ENCODE measurements at places on chromosomes 2 and 18. TPM values are rescaled to one million over a fixed set of nuclear protein-coding genes. Genes with fewer than 3 reads are reported as not detected.

Gene ATP6V1B1
- 37.9 TPM for total RNA-seq

Gene TAF4B
- 4.9 TPM for total RNA-seq

Gene CCDC178
- total RNA-seq, result 3.7 TPM

GRCh38 chr2:230700447-230700846 lies 12.2 kb upstream of the CAB39 start:
- H3K4me1 ChIP-seq, result no peaks in the 10 kb centered on the region
- H3K27me3 ChIP-seq, result no peaks in the 10 kb centered on the region
- H3K27ac ChIP-seq, result no peak overlapping the region
- no peak overlapping the region for H3K4me3 ChIP-seq

- H3K27me3 ChIP-seq, result no peaks in the 10 kb centered on the region
- H3K36me3 ChIP-seq, result no peaks in the 10 kb centered on the region
- H3K4me3 ChIP-seq, result no peak overlapping the region
- no peak for DNase-seq
- no peak overlapping the region for H3K27ac ChIP-seq
These were observed 989.7 kb upstream of the CRIM1 start for GRCh38 chr2:35365859-35366258.

DNA sequence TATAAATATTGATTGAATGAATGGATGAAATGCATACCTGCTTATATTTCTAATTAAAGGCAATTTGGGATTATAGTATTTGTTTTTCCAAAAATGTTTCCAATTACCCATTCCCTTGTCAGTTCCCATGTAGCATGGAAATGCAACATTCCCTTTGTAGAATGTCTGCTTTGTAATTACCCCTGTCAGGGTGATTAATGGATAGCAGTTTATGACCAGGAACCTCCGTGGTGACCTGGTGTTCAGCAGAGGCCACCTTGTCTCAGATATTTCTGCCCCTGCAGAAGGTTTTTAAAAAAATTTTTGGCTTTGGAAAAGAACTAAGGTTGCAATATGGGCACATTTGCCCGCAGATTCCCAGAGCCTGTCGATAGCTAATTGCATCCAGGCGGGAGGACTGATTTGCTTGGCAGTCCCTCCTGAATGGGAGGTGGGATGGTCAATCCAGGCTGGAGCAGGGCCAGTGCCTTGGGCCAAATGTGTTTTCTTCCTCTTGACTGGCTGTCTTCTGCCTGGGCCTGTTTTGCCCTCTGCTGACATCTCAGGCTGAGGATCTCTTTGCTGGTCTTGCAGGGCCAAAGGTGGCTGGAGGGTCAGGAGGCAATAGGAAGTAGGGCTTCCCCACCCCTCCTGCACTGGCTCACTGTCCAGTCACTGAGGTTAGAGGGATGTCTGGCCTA lies 82.1 kb downstream of the TMEM182 start:
- H3K36me3 ChIP-seq, result no peaks in the 10 kb centered on the region
- H3K27me3 ChIP-seq, result no peaks in the 10 kb centered on the region
- no peaks in the 10 kb centered on the region for H3K4me1 ChIP-seq

GRCh38 chr2:15028406-15028805 lies 395.9 kb downstream of the LRATD1 start:
- H3K4me3 ChIP-seq, result no peak overlapping the region
- DNase-seq, result no peak
- no peaks in the 10 kb centered on the region for H3K4me1 ChIP-seq
- no peaks in the 10 kb centered on the region for H3K36me3 ChIP-seq
- H3K27ac ChIP-seq, result no peak overlapping the region

- H3K27ac ChIP-seq, result no peak overlapping the region
- H3K36me3 ChIP-seq, result no peaks in the 10 kb centered on the region
These were observed 109.7 kb downstream of the ATL2 start for GRCh38 chr2:38267270-38267925.

DNA sequence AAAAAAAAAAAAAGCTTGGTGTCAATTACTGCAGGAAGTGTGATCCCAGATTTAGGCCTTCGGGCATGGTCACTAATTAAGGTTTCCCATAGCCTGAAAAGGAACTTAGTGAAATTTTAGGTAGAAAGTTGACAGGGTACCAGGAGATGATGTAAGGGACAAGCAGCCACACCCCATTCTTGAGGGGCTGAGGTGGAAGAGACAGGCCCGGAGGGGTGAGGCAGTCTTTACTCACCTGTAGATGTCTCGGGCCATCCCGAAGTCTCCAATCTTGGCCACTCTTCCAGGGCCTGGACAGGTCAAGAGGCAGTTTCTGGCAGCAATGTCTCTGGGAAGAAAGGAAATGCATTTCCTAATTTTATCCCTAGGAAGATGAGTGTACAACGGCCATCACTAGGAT lies 94.3 kb downstream of the CLIP4 start:
- no peak for DNase-seq
- no peaks in the 10 kb centered on the region for H3K36me3 ChIP-seq
- H3K27ac ChIP-seq, result no peak overlapping the region
- no peak overlapping the region for H3K4me3 ChIP-seq

- H3K4me1 ChIP-seq, result peaks cover 5% of the 10 kb centered on the region
- no peak overlapping the region for H3K4me3 ChIP-seq
- DNase-seq, result no peak
These were observed 85.0 kb downstream of the PTH2R start for GRCh38 chr2:208491641-208492040.

Data from kidney (tissue), 22 donors.